ENCODE measurements at places on chromosomes 2 and 18.
A peak's percentile ranks its signal among the peaks of the same experiment; 100 is the strongest.

- peak; percentile 16 for DNase-seq
Measured at GRCh38 chr2:7835693-7836680, 845.9 kb upstream of the ID2 start.

GRCh38 chr2:158497486-158497885 lies 40.7 kb downstream of the PKP4 start:
- no peak for DNase-seq

GRCh38 chr2:168583064-168583709 lies 127.1 kb downstream of the CERS6 start:
- no peak for DNase-seq

DNA sequence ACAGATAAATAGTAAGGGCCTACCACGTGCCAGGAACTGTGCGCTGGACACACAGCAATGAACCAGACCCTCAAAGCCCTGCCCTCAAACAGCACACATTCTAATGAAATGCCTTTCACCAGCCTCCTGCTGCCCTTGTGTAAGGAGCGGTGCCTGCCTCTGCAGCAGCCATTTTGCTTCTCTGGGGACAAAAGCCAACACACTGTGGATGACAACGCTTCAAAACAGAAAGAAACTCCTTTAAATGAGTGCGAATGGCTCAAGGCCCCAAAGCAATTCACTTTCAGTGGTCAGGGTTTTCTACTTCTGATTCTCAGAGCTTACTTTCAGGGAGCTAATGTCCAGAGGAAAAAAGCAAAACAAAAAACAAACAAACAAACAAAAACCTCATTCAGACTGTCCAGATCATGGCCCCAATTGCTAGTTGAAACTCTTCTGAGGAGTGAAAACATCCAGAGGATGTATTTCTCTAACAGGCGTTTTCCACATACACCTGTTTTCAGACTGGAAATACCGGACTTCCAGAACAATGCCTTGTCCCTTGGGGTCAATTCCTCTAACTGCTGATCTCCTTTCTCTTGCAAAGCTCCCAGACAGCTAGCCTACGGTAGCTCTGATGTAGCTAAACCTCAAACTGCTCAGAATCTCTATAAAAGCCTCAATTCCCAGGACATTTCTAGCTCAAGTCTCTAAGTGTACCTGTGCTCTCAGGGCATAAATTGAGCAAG lies 323.3 kb upstream of the ZNF521 start:
- DNase-seq: no peak

- peak; percentile 84 for DNase-seq
Measured at GRCh38 chr2:10124538-10125045, 2.1 kb downstream of the RRM2 start.

DNA sequence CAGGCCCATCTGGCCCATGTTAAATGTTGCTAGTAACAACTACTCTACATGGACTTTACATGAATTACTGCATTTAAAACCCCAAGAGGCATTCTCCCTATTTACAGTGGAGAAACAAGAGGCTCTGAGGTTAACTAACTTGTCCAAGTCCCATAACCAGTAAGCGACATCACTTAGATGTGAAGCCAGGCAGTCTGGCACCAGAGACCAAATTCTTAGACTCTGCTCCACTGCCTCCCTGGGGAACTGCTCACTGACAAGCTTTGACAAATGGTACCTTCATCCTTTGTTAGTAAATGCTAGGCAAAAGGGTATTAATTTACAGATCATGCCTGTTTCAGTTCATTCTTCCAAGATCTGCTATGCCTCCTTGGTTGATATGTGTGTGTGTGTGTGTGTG lies 124.8 kb downstream of the AFF3 start:
- no peak for DNase-seq

DNA sequence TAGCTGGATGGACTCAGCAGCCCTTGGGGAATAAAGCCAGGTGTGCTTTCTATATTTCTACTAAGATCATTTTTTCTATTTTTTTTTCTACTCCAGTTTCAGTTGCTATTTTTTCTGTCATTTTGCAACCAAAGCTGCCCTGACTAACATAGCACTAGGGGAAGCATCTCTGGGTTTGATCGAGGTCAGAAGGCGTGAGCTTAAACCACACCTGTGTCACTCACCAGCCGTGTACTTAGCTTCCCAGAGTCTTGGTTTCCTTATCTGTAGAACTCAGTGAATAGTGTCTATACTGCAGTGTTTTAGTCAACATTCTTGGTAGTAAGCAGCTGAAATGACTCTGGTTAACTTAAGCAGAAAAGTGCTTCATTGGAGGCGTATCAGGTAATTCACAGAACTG lies 489.6 kb upstream of the SPRED2 start:
- DNase-seq: peak; percentile 20

DNA sequence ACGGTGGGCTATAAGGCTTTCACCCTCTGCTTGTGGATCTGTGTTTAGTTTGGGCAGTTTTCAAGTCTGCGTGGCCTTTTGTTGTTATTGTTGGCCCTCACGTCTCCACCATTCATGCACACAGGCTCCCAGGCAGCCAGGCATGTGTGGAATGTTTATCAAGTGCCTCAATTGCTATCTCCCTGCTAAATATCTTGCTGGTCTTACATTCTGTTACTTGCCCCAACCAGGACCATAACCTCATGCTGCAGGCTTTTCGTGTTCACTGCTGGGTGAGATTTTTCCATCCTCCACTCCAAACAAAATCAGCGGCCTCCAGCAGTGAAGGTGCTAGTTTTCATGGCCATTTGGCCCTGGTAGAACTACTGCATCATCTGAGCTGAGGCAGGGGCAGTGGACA lies 63.0 kb upstream of the DSC1 start:
- no peak for DNase-seq

GRCh38 chr18:56723068-56723467 lies 71.9 kb downstream of the WDR7 start:
- no peak for DNase-seq

GRCh38 chr2:3219536-3219935 lies 158.1 kb downstream of the EIPR1 start:
- no peak for DNase-seq

GRCh38 chr2:43227830-43228281 lies 1.4 kb upstream of the ZFP36L2 start:
- DNase-seq: no peak

- DNase-seq: no peak
Measured at GRCh38 chr2:48377646-48378045, 152.3 kb upstream of the STON1 start.

DNA sequence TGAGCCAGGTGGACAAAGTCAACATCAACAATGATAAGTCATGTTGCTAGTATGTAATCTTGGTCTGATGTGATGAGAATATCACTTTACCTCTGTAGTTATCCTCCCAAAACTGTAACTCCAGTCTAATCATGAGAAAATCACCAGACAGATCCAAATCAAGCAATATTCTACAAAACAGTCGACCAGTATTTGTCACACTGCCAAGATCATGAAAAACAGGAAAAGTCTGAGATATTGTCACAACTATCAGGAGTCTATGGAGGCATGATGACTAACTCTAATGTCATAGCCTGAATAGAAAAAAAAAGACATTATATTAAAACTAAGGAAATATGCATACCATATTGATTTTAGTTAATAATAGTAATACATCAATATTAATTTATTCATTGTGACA lies 1883.3 kb upstream of the CELF4 start:
- DNase-seq: no peak

- DNase-seq: no peak
Measured at GRCh38 chr2:66853585-66853984, 418.7 kb downstream of the MEIS1 start.

GRCh38 chr2:65566617-65567016 lies 134.2 kb upstream of the SPRED2 start:
- peak; percentile 33 for DNase-seq

- DNase-seq: no peak
Measured at GRCh38 chr18:11676867-11677266, 12.2 kb upstream of the GNAL start.

- no peak for DNase-seq
Measured at GRCh38 chr2:218400167-218400929, 680 bp downstream of the CTDSP1 start.

DNA sequence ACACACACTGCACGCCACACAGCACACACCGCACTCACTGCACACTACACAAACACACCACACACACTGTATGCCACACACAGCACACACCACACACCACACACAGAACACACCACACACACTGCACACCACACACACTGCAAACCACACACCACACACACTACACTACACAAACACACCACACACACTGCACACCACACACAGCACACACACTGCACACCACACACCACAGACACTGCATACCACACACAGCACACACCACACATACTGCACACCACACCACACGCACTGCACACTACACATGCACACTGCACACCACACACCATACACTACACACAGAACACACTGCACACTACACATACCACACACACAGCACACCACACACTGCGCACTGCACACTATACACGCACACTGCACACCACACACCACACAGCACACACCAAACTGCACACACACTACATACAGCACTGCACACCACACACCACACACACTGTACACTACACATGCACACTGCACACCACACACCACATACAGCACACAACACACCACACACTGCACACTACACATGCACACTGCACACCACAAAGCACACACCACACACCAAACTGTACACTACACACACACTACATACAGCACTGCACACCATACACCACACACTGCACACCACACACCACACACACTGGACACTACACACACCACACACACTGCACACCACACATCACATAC lies 59.6 kb downstream of the ASB1 start:
- DNase-seq: no peak

GRCh38 chr2:46653539-46653938 lies 174.2 kb downstream of the TMEM247 start:
- no peak for DNase-seq

- no peak for DNase-seq
Measured at GRCh38 chr2:20507166-20507692, 60.4 kb downstream of the RHOB start.

DNA sequence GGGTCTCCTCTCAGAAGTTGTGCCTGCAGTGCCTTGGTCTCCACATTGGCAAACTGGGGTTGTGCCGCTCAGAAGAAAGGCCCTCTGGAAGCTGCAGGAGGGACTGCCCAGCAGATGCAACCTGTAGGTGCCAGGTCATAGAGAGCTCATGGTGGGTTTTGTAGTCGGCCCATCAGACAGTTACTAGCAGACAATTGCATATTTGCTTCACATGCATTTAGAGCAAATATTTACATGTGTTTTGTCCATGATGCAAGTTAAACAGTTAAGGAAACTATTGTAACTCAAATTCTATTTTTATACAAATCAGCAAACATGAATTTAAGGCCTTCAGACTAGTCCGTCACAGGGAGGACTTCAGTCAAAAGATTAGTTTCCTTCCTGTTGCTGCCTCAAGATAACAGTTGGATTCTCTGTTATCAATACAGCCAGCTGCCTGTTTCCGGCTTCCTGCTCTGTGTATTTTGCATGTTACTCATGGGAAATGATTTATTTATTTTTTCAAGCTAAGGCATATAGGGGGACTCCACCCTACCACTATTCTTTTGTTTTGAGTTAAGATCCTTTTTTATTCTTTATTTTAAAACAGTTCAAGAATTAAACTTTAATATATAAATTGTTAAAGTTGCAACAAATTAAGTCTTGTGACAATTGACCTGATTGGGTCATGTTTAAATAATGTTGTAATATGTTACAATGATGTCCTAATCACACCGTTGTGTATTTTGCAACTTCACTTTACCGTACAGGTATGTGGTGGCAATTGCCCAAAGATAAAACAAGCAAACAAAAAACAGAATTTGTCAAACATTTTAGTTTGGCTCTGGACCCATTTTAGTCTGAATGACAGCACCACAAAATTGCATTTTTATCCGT lies 133.5 kb downstream of the SPTBN1 start:
- peak; percentile 90 for DNase-seq

DNA sequence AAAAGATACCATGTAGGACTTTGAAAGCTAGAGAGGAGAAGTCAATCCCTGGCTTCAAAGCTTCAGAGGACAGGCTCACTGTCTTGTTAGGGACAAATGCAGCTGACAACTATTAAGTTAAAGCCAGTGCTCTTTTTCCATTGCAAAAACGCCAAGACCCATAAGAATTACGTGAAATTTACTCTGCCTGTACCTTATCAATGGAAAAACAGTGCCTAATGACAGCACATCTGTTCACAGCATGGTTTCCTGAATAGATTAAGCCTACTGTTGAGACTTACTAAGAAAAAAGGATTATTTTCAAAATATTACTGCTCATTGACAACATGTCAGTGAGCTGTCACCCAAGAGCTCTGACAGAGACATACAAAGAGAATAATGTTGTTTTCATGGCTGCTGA lies 52.9 kb downstream of the ANKRD12 start:
- no peak for DNase-seq

DNA sequence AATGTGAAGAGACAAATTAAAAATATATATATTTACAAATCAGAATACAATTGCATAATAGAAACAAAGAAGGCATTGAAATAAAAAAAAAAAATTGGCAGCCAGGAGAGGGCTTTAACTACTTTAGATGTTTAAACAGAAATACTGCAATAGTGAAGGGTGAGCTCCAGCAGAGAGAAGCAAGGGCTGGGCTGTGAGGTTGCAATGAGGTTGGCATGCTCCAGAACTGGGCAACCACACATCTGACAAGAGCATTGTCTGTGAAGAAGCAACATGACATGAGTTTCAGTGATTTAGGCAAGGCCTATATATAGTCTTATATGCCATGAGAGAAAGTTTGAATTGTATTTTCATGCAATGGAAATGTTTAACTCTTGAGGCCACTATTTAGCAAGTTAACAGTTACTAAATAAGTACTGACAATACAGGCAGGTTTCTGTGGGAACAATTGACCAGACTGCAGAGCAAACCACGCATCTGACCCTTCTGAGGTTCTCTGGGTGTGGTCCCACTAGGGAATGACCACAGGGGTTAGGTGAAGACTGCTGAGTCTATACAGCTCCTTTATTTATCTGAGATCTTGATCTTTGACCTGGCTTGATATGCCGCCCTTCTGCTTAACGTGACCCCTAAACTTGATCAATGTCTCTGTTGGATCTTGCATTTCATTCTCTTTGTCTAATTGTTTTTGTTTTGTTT lies 354.2 kb upstream of the PIK3C3 start:
- no peak for DNase-seq

DNA sequence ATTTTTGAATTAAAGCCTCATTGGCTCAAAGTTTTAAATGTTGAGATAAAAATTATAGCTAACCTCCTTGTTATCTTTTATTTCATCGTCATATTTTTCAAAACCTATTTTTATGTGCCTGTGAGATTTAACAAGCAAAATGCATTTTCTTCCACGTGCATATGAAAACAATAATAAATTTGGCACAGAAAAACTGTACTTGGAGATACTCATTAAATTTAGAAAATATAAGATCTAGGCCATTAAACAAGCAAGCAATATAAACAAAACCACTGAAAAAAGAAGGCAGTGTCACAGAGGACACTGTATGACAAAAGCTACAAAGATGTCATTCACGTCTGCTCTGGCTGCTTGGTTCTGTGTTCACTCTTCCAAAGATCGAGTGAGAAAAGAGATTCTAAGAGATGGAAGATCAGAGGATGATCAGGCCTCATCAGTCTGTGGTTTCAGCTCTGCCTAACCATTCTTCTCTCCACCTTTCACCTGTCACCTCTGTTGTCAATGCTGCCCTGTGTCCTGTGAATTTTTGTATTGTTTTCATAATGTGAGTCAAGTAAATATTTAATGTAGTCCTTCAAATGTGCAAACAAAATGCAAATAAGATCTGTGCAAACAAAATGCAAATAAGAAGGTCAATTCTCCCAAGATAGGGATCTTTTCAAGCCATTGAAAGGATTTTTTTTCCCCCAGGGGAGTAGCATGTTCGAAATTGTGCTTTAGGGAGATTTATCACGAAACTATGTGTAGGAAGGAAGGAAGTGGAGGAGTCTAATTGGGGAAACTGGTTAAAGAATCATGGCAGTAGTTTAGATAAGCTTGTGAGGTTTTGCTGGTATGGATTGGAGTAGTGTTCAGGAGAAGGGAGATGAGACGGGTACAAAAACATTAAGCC lies 138.7 kb upstream of the RBMS1 start:
- DNase-seq: peak; percentile 13
